ENCODE measurements at places on chromosomes 3 and 15.

DNA sequence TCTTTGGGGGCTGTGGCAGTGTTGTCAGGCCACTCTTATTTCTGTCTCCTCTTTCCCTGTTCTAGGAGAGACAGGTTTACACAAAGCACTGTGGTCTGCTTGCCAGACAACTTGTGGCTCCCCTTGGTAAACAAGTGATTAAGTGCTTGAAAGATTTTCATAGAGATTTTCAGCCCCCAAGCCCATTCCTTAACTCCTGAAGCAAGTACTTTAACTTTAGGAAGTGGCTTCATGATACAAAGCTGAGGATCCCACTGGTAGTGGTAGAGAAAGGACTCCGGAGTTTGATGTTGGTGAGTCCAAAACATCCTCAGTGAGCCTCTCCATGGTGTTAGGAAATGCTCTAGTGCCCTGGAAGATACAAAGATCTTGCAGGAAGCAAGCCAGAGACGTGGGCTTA, 12.0 kb downstream of the ZBTB38 start:
- no peak for DNase-seq

GRCh38 chr3:187066228-187066995, 72.9 kb downstream of the RPL39L start:
- no peak for DNase-seq

- no peak for DNase-seq
These were observed 208.7 kb upstream of the ROBO1 start for GRCh38 chr3:79976466-79976865.

- no peak for DNase-seq
These were observed 25.0 kb downstream of the PIF1 start for GRCh38 chr15:64800476-64800875.

DNA sequence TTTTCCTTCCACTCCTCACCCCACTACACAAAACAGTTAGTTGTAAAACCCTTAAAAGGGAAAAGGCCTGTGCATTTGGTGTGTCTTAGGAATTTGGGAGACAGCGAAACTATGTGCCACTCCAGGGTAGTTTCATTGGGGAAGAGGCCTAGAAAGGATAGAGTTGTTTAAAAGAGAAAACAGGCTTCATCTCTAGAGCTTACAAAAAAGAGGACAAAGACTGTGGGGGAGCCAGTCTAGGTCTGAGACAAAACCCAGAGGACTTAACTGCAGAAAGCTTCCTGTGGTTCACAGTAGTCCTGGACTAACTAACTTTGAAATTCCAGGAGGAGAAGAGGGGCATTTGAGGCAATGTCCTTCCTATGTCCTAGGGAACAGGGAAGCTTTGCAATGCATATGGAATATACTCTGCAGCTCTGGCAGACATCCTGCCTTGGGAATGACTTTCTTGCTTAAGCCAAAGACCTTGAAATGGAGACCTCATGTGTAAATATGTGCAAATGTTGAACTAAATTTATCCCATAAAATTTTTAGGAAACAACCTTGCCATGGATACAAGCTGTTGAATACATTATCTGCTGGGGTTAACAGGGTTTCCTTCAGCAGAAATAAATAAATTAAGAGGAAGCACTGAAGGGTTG, 159.4 kb downstream of the LSAMP start:
- no peak for DNase-seq

GRCh38 chr15:61621146-61621545, 392.0 kb upstream of the RORA start:
- no peak for DNase-seq

GRCh38 chr3:49871531-49872153, 1.9 kb upstream of the CAMKV start:
- DNase-seq = no peak

GRCh38 chr3:143484846-143485512, 363.3 kb downstream of the SLC9A9 start:
- no peak for DNase-seq

- DNase-seq = no peak
These were observed 318.0 kb downstream of the CLSTN2 start for GRCh38 chr3:140252812-140253656.

- no peak for DNase-seq
These were observed 71.8 kb upstream of the GCNT3 start for GRCh38 chr15:59539799-59540198.

DNA sequence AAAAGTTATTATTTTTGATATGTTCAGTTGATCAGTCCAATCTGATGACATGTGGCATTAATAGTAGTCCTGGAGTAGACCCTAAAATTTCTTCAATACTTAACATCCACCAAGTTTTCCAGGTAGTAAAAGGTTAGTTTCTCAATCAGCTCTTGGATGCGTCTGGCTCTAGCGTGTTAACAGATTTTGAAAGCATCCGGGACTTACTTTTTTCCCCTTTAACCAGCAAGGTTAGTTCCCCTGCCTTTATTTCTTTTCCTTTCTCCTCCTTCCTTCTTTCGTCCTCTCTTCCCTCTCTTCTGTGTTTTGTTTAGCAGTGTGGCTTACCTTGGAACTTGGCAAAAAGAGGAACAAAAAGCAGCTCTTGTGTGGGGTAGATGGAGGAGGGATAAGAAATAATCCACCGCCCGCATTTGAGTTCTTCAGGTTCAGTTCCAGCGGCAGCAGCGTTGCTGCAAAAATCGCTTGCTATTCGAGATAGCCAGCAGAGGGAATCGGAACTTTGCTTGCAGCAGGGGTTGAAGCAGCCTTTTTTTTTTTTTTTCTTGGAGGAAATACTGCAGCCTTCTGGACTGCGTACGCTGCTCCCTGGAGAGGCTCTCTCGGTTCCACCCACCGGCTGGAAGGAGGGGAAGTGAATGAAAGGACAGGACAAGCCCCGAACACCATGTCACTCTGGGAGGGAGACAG, at the start of gene RBMS3:
Gene RBMS3, plus strand, starts transcription at position 668 of the 690 bp plus-strand sequence.
- peak; percentile 89 for DNase-seq

DNA sequence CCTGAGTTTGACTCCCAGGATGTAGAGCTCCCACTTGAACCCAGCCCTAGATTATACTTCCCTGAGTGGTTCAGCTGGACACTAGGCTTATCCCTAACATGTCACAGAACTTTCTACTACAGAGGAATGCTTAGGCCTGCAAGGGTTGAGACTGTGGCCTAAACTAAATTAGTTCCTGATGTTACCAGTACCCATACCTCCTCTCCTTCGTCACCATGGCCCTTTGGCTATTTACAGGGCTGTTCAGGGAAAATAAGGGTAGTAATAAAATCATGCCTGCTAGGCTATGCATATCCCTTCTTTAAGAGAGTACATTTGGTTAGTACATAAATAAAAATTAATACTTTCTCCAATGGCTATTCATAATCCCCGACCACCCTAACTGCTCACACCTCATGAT, 356.4 kb upstream of the RASGRP1 start:
- DNase-seq = no peak

- no peak for DNase-seq
These were observed 595.4 kb downstream of the CADM2 start for GRCh38 chr3:85554153-85554552.

GRCh38 chr15:31405200-31405920, 78.7 kb downstream of the KLF13 start:
- DNase-seq = no peak

GRCh38 chr3:126983276-126983652, 349 bp downstream of the PLXNA1 start:
- no peak for DNase-seq

DNA sequence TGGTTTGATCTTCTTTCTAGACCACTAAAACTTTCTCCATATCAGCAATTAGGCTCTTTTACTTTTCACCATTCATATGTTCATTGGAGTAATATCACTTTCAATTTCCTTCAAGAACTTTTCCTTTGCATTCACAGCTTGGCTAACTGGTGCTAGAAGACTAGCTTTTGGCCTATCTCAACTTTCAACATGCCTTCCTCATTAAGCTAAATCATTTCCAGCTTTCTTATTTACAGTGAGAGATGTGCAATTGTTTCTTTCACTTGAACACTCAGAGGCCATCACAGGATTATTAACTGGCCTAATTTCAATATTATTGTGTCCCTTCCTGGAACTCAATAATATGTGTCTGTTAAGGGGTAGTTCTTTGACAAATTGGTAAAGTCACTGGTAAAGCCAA, 42.8 kb upstream of the PLOD2 start:
- no peak for DNase-seq

GRCh38 chr3:5929027-5929426, 741.5 kb downstream of the EDEM1 start:
- DNase-seq = no peak

GRCh38 chr3:120239644-120240043, 45.4 kb downstream of the GPR156 start:
- no peak for DNase-seq

- no peak for DNase-seq
These were observed 7.8 kb upstream of the ICE2 start for GRCh38 chr15:60486742-60487141.

GRCh38 chr3:72395776-72396311, 452.4 kb downstream of the SHQ1 start:
- DNase-seq = no peak
